ENCODE measurements at places on chromosomes 12 and 14. TPM values are rescaled to one million over a fixed set of nuclear protein-coding genes. Genes with fewer than 3 reads are reported as not detected.

The HOXC11 gene
- not detected for total RNA-seq

The GOLGA5 gene
- 22.3 TPM for total RNA-seq

The PCK2 gene
- 4.4 TPM for total RNA-seq

The KCNA5 gene
- not detected for total RNA-seq

The KCNJ8 gene
- total RNA-seq, result not detected

The TMCC3 gene
- total RNA-seq, result 21.7 TPM

All from bladder microvascular endothelial cell (primary cell).